ENCODE measurements at places on chromosomes 12 and 14. TPM values are rescaled to one million over a fixed set of nuclear protein-coding genes. Genes with fewer than 3 reads are reported as not detected.

DNA sequence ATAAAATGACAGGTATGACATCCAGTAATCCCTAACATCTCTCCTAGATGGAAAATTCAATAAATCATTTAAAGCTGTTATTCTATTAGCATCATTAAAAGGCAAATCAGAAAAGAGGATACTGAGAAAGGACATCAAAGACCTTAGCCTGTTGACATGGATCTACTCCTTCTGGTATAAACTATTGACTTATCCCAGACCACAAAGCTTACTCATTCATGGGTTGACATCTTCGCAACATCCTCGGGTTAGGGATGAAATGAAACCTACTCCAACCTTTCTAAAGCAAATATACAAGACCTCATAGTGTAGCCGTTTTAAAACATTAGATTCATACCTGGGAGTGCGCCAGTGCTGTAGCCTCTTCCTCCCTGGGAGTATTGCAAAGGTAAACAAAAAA lies 191.5 kb upstream of the BTG1 start:
- DNase-seq = no peak

Gene CCDC197
- total RNA-seq = not detected

- peak; percentile 46 for DNase-seq
Measured at GRCh38 chr12:58584880-58585279, 335.4 kb downstream of the LRIG3 start.

DNA sequence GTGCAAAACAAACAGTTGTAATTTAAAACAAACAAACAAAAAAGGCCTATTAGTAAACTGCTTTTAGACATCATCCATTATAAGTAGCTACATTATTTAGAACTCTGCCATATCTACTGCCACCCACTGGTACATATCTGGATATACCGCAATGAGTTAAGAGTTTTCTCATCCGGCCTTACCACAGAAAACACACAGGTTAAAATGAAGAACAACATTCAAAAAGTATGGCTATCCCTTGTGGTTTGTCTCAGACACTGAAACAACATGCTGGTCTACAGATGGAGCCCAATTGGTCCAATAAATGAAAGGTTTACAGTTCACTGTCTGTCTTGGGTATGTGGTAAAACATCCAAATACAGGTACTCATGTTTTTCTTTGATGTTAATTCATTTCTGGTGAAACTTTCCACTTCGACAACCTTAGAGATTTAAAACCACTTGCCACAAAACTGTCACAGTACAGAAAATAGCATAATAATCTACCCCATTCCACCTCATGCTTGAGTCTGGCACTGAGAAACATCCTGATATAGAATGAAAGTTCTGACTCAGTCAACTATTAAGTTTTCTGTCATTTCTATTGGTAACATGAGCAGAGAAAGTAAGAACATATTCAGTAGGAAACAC lies 354.3 kb downstream of the CEP128 start:
- DNase-seq = peak; percentile 69

GRCh38 chr12:3871356-3871755 lies 1.8 kb downstream of the PARP11 start:
- no peak for DNase-seq

GRCh38 chr14:90533591-90534021 lies 136.8 kb downstream of the CALM1 start:
- no peak for DNase-seq

DNA sequence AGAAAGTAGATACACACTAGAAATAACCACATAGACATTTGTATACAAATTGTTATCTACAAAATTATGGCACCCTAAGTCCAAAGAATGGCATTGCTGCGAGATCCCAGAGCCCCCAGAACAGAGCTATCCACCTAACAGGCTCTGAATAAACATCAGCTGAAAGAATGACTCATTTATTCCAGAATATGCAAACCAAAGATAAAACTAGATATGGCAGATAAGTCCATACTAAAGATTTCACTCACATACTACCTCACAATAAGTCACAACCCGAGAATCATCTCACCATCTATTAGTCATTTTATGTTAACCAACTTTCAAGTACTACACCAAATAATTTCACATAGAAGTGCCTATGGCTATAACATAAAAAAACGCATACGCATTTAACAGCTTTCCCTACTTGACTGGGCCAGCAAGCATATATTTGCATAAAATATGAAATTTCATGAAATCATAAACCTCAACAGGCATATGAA lies 5.6 kb downstream of the CNIH1 start:
- peak; percentile 81 for DNase-seq

GRCh38 chr14:59245809-59246295 lies 57.4 kb downstream of the DAAM1 start:
- no peak for DNase-seq

Gene ARMH4
- 3.3 TPM for total RNA-seq

- no peak for DNase-seq
Measured at GRCh38 chr14:23670481-23670880, 34.3 kb downstream of the DHRS2 start.

Gene DPPA3
- total RNA-seq = not detected

DNA sequence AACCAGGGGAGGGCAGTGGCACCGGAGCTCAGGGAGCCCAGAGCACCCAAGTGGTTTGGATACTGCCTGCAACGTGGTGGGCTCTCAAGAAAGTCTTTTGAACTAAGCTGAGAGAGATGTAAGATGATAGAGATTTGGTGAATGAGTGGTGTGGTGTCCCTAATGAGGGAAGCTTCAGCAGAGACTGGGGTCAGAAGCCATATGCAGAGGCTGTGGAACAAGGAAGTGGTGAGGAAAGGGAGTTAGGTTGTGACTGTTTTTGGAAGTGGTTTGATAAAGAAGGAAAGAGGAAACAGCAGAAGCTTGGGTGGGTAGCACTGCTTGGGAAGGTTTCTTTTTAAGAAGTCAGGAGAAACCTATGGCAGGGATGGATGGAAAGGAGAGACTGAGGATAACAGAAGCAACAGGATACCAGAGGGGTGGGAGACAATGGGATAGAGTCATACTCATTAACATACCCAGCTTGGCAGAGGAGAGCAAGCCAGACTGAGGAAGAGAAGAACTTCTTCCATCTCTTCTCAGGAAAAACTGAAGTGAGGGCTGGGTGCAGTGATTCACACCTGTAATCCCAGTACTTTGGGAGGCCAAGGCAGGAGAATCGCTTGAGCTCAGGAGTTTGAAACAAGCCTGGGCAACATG lies 24.1 kb downstream of the SLC4A8 start:
- DNase-seq = no peak

DNA sequence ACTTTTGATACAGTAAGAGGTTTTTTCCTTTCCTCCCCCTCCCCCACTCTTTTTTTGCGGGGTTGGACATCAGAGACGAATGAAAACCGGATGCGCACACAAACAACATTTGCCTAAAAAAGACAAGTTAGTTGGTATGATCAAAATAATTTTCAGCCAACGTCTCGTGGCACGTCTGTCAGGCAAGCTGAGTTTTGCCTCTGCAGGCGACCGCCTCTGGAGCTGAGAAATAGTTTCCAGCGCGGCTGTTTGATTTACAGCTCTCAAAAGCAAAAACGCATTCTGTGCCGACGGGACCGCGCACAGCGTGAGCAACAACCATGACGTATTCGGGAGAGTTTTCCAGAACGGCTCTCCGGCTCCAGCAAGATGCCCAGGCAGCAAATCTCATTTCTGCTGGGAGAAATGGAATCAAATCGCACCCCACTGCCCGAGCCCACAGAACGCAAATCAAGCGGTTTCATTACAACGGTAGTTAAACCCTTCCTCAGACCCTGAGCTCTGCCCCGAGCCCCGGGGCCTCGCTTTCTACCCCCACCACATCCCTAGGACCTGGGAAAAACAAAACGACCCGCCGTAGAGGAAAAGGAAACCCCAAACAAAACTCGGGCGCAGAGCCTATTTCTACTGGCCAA lies 14.2 kb upstream of the CALM1 start:
- DNase-seq = peak; percentile 93

GRCh38 chr14:101351146-101351545 lies 210.1 kb upstream of the DIO3 start:
- no peak for DNase-seq

DNA sequence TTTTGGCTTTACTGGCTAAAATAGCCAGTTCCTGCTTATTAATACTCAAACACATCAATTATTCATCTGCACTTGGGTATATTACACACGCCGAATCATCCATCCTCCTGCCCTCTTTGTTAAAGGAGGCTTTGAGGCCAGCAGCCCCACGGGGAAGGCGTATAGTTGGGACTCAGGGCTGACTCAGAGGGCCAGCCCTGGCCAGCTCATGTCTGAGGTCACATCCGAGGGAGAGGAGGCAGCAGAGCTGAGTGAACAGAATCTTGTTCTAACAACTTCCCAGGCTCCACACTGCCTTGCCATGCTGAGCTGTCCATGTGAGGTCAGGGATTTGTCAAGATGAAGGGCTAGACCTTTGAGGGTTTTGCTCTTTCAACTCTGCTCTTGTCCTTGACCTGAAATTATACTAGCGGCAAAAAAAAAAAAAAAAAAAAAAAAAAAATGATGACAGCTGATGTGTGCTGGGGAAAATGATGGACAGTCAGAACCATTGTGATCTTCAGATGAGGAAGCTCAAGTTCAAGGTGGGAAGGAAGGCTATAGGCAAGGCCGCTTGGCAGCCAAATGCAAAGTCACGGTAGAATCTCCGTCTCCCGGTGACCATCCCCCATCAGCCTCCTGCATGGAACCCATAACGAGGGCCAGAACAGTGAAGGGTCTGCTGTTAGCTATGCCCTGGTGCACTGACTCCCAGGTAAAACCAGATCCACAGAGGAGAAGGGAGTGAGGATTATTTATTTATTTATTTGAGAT lies 12.5 kb upstream of the MARK3 start:
- DNase-seq = peak; percentile 99

GRCh38 chr14:88542857-88543795 lies 11.7 kb downstream of the PTPN21 start:
- no peak for DNase-seq

GRCh38 chr12:115683240-115683780 lies 594.2 kb downstream of the MED13L start:
- no peak for DNase-seq

DNA sequence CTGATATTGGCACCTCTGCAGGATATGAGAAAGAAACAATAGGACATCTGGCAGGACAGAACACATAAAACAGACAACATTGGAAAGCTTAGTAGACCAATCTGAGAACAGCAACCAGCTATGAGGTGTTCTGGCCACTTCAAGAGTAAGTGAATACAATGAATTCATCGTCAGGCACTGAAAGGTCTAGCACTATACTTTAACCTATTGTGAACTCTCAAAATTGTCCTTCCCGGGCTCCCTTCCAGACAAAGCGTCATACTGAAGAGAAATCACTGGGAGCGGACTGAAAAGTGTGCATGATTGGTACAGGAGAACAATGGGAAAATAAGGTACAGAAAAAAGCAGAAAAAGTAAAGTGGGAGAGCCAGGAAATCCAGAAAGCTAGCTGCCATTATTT lies 75.8 kb downstream of the LRP6 start:
- no peak for DNase-seq

DNA sequence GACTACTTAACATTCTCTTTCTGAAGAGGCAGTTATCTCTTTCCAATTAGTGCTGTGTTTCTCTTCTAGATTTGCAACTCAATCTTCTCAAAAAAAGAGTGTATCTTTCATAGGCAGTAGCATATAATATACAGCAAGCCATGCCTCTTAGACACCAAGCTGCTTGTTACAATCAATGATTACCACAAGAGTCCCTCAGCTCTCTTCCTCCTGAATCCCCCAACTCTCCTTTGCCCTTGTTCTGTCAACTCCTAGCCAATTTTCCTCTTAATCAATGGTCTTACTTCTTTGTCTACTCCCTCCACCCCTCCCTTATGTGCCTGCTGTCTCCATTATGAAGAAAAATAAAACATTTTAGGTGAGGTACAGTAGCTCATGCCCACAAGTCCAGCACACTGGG lies 2.6 kb downstream of the TMTC1 start:
- no peak for DNase-seq

DNA sequence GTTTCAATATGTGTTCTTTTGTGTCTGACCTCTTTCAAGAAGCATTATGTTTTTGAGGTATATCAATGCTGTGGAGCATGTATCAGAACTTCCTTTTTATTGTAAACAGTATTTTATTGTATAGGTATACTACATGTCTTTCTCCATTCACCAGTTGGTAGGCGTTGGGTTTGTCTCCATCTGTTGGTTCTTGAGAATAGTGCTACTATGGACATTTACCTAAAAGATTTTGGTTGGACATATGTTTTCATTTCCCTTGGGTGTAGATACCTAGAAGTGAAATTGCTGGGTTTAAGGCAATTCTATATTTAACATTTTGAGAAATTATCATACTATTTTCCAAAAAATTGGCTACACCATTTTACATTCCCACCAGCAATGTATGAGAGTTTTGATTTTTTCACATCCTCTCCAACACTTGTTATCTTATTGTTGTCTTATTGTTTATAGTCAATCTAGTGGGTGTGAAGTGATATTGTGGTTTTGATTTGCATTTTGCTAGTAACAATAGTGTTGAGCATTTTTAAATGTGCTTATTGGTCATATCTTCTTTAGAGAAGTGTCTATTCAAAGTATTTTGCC lies 409.2 kb downstream of the IPO8 start:
- DNase-seq = peak; percentile 51

- DNase-seq = no peak
Measured at GRCh38 chr14:105069522-105069870, 4.3 kb upstream of the GPR132 start.

Gene TRPV4
- 1.6 TPM for total RNA-seq

DNA sequence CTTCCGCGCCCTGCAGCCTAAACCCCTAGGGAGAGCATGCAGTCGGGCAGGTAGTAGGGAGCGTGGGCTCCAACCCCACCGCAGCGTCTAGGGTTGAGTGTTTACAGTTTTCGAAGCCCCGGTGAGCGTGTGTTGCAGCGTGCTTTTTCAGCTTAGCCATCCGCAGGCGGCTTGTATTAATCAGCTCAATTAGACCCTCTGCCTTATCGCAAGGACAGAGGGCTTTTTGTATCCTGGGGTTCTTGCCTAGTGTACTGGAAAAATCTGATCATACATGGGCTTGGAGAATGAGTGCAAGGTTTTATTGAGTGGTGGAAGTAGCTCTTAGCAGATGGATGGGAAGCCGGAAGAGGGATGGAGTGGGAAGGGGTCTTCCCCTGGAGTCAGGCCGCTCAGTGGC lies 44.4 kb upstream of the GNG2 start:
- no peak for DNase-seq

Gene DYRK2
- 25.4 TPM for total RNA-seq

DNA sequence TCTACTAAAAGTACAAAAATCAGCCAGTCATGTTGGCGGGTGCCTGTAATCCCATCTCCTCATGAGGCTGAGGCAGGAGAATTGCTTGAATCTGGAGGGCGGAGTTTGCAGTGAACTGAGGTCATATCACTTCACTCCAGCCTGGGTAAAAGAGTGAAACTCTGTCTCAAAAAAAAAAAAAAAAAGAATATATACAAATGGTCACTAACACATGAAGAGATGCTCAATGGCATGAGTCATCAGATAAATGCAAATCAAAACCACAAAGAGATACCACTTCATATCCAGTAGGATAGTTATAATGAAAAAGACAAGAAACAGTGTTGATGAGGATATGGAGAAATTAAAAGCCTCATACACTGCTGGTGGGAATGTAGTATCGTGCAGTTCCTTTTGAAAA lies 33.6 kb upstream of the METAP2 start:
- peak; percentile 17 for DNase-seq

Gene RNASE2
- not detected for total RNA-seq

Data from GM23248 (cell line).